ENCODE measurements at places on chromosomes 7 and 10. TPM values are rescaled to one million over a fixed set of nuclear protein-coding genes. Genes with fewer than 3 reads are reported as not detected.
A peak's percentile ranks its signal among the peaks of the same experiment; 100 is the strongest.

- H3K27me3 ChIP-seq = no peaks in the 10 kb centered on the region
- H3K4me3 ChIP-seq = no peak overlapping the region
- H3K27ac ChIP-seq = no peak overlapping the region
- no peak for DNase-seq
- H3K36me3 ChIP-seq = no peaks in the 10 kb centered on the region
These were observed 35.5 kb downstream of the TASOR2 start for GRCh38 chr10:5720182-5720581.

ZNF783 gene
- total RNA-seq = 16.9 TPM

CPEB3 gene
- 12.3 TPM for total RNA-seq

SLC29A3 gene
- total RNA-seq = 8.1 TPM

GRCh38 chr7:111841596-111842205, 279.4 kb upstream of the IMMP2L start:
- no peak for DNase-seq
- no peak overlapping the region for H3K27ac ChIP-seq
- no peaks in the 10 kb centered on the region for H3K36me3 ChIP-seq
- no peaks in the 10 kb centered on the region for H3K4me1 ChIP-seq

GRCh38 chr7:1537535-1538412, 7.3 kb downstream of the MAFK start:
- H3K36me3 ChIP-seq = peaks cover 29% of the 10 kb centered on the region
- peak; percentile 57 for DNase-seq
- H3K27ac ChIP-seq = peak overlapping the region; percentile 94
- peak overlapping the region; percentile 35 for H3K4me3 ChIP-seq
- H3K27me3 ChIP-seq = no peaks in the 10 kb centered on the region

MMD2 gene
- 0.13 TPM for total RNA-seq

STEAP4 gene
- 162 TPM for total RNA-seq

ADAM8 gene
- 1.6 TPM for total RNA-seq

- peak overlapping the region; percentile 40 for H3K27ac ChIP-seq
- H3K27me3 ChIP-seq = no peaks in the 10 kb centered on the region
- H3K4me1 ChIP-seq = peaks cover 58% of the 10 kb centered on the region
These were observed 140.4 kb upstream of the NAMPT start for GRCh38 chr7:106425017-106425719.

- H3K4me1 ChIP-seq = no peaks in the 10 kb centered on the region
- DNase-seq = no peak
- no peaks in the 10 kb centered on the region for H3K27me3 ChIP-seq
- H3K27ac ChIP-seq = no peak overlapping the region
- no peaks in the 10 kb centered on the region for H3K36me3 ChIP-seq
These were observed 341.4 kb upstream of the PODXL start for GRCh38 chr7:131897790-131898165.

GRCh38 chr7:37732253-37732652, 48.7 kb downstream of the GPR141 start:
- no peak overlapping the region for H3K27ac ChIP-seq
- H3K4me3 ChIP-seq = no peak overlapping the region
- H3K4me1 ChIP-seq = peaks cover 27% of the 10 kb centered on the region
- no peaks in the 10 kb centered on the region for H3K36me3 ChIP-seq
- H3K27me3 ChIP-seq = no peaks in the 10 kb centered on the region
- peak; percentile 48 for DNase-seq

CYP3A5 gene
- total RNA-seq = 0.24 TPM

DNA sequence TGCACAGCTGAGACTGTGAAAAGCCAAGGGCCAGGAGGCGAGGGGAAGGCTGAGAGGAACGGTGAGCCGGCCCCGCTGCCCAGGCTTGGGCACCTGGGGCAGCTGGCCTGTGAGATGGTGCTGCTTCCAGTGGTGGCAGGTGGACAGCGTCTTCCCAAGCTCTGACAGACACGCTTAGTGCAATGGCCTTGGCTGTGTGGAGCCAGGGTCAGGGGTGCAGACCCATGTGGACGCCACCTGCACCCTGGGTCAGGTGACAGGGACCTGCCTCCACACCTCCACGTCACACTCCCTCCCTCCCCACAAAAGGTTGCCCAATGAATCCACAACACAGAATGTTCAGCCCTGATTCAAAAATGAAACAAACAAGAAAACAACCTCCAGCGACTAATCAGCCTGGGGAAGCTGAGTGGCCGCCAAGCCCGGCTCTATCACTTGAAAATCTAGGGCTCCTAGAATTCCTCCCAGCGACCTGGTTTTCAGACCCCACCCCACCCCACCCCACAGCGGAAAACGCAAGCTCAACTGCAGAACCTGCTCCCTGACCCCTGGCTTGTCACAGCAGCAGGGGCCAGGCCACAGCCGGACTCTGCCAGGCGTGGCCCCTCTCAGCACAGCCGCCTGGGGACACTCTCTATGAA, 54.3 kb downstream of the PRKAG2 start:
- H3K36me3 ChIP-seq = no peaks in the 10 kb centered on the region
- H3K4me1 ChIP-seq = no peaks in the 10 kb centered on the region
- H3K4me3 ChIP-seq = no peak overlapping the region
- DNase-seq = no peak
- H3K27ac ChIP-seq = no peak overlapping the region

DNA sequence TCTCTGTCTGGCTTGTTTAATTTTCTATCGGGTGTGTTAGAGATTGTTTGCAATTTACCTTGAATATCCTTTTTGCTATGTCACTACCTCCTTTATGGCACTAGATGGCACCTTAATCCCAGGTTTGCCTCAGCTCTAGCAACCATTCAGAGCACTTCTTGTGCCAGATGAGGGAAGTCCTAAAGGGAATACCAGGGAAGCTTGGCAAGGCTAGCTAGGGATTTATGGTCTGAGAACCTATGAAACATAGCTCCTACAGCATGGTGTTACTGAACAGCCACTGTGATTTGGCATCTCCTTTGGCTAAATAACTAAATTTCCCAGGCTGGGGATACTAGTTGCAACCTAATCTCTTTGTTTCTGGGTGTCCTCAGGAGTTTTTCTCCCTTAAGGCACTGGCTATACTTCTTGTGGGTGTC, 69.0 kb upstream of the VOPP1 start:
- no peaks in the 10 kb centered on the region for H3K4me1 ChIP-seq
- peak; percentile 23 for DNase-seq
- H3K4me3 ChIP-seq = no peak overlapping the region
- H3K27ac ChIP-seq = no peak overlapping the region

- no peaks in the 10 kb centered on the region for H3K36me3 ChIP-seq
- H3K4me3 ChIP-seq = no peak overlapping the region
- no peak overlapping the region for H3K27ac ChIP-seq
- DNase-seq = no peak
- no peaks in the 10 kb centered on the region for H3K4me1 ChIP-seq
These were observed 2.0 kb downstream of the VSTM2A start for GRCh38 chr7:54544149-54544526.

PAPOLB gene
- 0.34 TPM for total RNA-seq

PLEKHS1 gene
- total RNA-seq = not detected

GRCh38 chr7:95104739-95105138, 197.3 kb downstream of the PPP1R9A start:
- no peaks in the 10 kb centered on the region for H3K36me3 ChIP-seq
- H3K27ac ChIP-seq = peak overlapping the region; percentile 86
- DNase-seq = peak; percentile 73
- no peaks in the 10 kb centered on the region for H3K27me3 ChIP-seq
- peaks cover 5% of the 10 kb centered on the region for H3K4me1 ChIP-seq

DNA sequence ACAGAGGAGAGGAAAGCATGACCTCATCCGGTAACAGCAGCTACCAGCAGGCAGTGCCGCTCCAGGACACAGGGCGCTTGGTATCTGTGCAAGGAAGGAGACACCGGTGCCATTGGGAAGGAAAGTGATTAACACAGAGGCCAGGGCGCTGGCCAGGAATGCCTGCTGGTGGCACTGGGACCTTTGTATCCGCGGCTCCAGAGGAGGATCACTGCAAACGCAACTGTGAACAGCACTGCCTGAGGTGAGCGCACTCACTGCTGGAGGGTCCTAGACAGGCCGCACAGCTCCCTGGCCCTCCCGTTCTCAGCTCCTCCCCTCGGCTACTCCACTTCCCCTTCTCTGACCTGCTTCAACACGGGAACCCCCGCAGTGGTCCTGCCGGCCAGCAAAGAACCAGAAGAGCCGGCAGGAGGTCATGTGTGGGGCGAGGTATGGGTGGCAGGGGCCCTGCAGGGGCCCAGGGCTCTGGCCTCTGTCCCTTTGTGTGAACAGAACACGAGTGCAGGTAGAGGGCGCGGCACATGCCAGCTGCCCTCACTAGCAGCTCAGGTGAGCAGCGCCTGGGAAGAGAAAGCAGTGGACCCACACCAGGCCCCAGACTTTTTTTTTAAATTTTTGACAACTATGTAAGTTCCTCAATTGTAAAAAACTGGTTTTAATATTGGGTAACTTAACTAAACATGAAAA, 107.6 kb downstream of the VIPR2 start:
- no peaks in the 10 kb centered on the region for H3K36me3 ChIP-seq
- no peaks in the 10 kb centered on the region for H3K27me3 ChIP-seq
- H3K27ac ChIP-seq = no peak overlapping the region
- H3K4me1 ChIP-seq = no peaks in the 10 kb centered on the region
- no peak overlapping the region for H3K4me3 ChIP-seq

EMX2 gene
- total RNA-seq = 1.0 TPM

DNA sequence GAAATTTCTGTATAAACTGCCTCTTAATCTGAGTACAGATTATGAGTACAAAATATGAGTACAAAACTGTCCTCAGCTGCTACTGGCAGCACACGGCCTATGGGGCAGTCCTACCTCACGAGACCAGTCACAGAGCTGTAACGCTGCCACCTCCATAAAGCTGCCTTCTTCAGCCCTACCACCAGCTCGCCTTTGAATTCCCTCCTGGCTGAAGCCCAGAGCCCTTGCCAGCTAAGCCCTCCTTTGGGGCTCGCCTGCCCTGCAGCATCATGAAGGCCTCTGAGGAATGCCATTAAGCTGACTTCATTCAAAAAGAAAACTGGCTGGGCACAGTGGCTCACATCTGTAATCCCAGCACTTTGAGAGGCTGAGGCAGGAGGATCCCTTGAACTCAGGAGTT, 180.0 kb upstream of the SH2B2 start:
- H3K36me3 ChIP-seq = peaks cover 7% of the 10 kb centered on the region
- no peaks in the 10 kb centered on the region for H3K4me1 ChIP-seq
- no peak overlapping the region for H3K27ac ChIP-seq
- DNase-seq = no peak
- H3K27me3 ChIP-seq = no peaks in the 10 kb centered on the region

Measured in thyroid gland (tissue), 4 donors.